Activated CD8-positive, alpha-beta memory T cell treated with anti-CD3 and anti-CD28 coated beads, Interleukin-2, amount 50 U/mL, for 48 hours (primary cell): ENCODE measurements at places on chromosomes 3 and 15.
A peak's percentile ranks its signal among the peaks of the same experiment; 100 is the strongest.

DNA sequence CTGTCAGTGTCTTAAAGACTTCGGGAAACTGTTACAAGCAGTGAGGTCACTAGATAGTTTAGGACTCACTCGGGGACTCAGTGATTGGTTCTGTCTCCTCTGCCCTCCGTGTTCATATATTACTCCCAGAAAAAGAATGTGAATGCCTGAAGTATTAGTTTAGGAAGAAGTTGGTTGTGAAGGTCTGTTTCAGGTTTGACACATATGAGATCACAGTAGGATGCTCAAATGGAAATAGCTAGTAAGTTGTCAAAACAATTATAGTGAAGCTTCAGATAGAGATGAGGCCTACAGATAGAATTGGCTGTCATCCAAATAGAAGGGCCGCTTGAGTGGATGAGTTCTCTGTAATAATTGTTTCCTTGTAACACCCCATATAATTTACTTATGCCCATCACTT, 172.6 kb downstream of the PLCL2 start:
- no peak for DNase-seq

DNA sequence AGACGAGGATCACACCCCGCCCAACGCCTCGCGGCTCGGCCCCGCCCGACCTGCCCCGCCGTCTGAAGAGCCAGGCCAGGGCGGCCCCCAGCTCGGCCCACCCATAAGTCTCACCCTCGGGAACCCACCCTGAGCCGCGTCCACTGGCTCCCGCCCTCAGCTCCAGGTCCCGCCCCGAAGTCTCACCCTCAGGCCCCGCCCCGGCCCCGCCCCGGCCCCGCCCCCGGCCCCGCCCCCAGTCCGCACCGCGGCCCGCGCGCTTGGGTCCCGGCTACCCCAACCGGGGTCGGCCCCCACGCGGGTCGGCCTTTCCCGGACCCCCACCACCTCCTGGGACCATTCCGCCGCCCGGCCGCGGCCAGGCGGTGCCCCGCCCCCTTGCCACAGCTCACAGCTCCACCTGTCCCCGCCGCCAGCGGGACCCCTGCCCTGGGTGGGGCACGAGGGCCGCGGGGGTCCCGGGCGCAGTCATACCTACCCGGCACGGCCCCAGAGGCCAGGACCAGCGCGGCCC, 489 bp downstream of the CSPG5 start:
- peak; percentile 75 for DNase-seq

GRCh38 chr3:42898896-42899675, 6.9 kb upstream of the ZNF662 start:
- no peak for DNase-seq

DNA sequence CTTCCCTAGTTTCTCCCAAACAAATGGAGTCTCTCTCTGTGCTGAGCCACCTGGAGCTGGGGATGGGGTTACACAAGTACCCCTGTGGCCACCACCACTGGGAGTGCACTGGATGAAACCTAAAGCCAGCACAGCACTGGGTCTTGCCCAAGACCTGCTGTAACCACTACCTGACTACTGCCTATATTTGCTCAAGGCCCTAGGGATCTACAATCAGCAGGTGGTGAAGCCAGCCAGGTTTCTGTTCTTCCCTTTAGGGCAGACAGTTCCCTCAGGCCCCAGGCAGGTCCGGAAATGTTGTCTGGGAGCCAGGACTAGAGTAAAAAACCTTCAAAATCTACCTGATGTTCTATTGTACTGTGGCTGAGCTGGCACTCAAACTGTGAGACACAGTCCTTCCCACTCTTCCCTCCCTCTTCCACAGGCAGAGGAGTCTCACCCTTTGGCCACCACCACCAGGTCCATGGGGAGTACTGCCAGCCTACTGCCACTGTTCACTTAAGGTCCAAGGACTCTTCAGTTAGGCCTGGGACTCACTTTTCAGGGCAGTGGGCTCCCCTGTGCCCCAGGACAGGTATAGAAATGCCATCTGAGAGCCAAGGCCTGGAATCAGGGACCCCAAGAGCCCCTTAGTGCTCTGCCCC, 23.8 kb downstream of the C3orf20 start:
- DNase-seq = no peak

GRCh38 chr15:84874981-84875699, 9.3 kb upstream of the SLC28A1 start:
- DNase-seq = no peak

GRCh38 chr3:11764931-11765363, 81.7 kb downstream of the TAMM41 start:
- DNase-seq = peak; percentile 64

DNA sequence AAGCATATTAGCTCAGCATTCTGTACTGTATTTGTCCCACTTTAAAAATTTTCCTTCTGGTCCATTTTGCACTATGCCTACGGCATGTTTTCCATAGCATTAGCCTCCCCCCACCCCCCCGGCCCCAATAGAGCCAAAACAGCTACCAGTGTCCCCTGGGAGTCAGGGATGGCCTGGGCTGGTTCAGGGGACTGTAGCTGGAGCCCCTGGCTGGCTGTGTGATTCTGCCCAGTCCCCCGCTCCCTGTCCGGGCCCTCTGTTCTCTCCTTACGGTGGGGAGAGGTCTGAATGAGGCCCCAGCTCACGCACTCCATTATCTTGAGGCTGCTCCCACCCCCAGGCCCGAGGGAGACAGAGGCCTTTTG, 70.1 kb downstream of the KLF15 start:
- DNase-seq = peak; percentile 44

GRCh38 chr3:158685159-158685558, 12.7 kb upstream of the LXN start:
- no peak for DNase-seq

GRCh38 chr15:55267401-55268175, 22.0 kb downstream of the RAB27A start:
- DNase-seq = peak; percentile 81

- no peak for DNase-seq
Observed at GRCh38 chr3:131036200-131036816, 9.6 kb downstream of the NEK11 start.

DNA sequence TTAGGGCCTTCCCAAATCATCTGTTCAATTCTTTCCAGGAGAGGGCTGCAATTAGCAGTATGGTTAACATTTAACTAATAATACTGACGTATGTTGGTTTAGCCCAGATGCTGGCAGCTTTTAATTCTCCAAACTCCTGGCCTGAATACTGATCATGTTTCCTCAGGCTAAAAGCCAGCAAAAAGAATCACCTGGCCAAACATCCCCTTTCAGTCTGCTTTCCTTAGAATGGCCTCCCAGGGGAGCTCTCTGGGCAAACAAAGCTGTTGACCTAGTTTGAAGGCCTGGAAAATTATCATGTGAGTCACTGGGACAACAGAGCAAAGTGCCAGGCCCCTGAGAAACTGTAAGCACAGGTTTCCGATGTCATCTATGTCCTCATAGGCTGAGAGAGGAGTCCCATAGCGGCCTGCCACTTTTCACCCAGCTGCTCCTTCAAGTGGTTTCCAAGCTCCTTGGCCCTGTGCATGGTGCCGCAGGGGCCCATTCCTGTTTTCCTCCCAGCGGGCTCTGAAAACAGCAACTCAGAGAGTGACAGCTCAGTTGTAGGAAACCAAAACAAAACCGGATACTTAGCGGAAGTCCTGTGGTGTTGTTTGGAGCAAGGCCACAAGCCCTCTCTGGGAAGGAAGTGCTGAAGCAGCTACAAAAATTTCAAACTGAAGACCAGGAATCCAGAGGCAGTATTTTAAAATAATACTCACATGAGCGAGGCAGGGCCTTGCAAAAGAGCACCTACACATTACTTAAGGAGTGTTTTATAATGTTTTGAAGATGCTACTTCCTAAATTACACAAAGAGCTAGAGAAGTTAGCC, 36.5 kb upstream of the RAB11A start:
- DNase-seq = peak; percentile 74

DNA sequence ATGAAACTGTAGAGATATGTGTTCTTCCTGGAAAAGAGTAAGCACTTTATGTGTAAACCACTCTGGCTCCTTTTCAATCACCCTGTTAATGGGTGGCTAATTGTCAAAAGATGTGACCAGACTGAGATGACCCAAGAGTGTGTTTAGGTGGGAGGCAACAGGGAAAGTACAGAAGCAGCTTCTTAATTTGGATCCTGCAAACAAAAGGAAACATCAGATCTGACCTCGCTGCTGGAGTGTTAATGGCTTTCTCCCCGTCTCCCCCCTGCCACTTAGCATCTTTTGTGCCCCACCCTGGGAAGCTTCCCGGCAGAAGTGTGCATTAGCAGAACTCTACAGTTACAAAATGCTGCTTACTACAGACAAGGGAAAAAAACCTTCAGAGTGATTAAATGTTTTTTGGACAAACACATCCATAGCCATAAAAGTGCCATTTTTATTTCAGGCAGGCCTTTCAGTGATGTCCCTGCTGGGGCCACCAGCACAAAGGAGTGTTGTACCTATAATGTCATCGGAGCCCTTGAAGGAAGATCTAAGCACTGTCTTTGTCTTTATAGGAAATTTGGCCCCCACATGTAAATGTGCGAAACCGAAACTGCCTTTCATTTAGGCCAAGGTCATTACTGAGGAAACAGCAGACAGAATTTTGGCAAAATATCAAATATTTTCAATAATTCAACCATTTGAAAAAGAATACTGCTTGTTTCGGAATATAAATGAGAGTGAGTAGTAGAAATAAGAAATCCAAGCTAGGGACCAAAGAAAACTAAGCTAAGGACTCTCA, 311.0 kb downstream of the WDR72 start:
- DNase-seq = no peak

DNA sequence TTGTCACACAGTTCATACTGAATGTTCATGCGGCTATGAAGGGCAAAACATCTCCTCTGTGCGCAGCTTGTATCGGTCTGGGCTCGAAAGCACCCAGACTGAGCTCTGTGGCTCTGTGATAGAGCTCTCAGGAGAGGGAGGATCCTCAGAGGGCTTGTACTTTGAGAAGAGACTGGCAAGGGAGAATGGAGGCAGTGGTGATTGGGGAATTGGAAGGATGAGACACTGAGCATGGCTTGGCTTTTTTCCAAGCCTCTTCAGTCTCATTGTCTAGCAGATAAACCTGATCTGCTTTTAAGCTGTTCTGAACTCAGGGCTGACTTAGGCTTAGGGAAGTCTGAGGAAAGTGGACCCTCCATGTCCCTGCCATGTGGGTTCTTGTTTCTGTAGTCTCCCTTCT, 43.0 kb downstream of the RAD54L2 start:
- DNase-seq = no peak

GRCh38 chr15:40988156-40988555, 34.9 kb downstream of the CHAC1 start:
- DNase-seq = no peak

DNA sequence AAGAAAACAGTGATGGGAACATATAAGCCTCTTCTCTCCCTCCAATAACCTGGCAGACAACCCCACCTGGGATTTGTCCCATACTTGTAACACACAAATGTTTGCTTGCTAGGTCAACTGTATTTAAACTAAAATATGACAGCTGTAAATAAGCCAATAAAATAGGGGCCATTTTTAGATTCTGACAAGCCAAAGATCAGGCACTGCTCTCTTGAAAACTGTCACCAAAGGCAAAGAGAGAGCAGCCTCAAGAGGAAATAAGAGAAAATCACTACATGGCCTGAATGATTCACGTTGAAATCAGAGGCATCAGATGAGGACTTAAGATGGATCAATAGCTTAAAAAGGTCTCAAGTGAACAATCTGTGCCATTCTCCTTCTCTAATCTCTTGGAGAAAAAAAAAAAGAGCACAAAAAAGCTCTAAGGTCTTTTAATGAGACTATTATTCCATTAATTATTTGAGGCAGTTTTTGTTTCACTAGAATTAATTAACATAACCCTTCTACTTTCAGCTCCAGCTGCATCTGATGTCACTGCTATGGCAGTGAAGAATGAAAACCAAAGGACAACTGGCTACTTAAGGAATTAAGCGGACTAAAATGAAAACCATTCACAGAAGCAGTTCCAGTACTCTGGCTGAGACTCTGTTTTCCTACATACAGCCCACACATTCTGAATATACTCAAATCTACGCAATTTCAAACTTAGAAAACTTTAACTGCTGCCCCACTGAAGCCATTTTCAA, 19.0 kb downstream of the MYO5A start:
- DNase-seq = no peak

DNA sequence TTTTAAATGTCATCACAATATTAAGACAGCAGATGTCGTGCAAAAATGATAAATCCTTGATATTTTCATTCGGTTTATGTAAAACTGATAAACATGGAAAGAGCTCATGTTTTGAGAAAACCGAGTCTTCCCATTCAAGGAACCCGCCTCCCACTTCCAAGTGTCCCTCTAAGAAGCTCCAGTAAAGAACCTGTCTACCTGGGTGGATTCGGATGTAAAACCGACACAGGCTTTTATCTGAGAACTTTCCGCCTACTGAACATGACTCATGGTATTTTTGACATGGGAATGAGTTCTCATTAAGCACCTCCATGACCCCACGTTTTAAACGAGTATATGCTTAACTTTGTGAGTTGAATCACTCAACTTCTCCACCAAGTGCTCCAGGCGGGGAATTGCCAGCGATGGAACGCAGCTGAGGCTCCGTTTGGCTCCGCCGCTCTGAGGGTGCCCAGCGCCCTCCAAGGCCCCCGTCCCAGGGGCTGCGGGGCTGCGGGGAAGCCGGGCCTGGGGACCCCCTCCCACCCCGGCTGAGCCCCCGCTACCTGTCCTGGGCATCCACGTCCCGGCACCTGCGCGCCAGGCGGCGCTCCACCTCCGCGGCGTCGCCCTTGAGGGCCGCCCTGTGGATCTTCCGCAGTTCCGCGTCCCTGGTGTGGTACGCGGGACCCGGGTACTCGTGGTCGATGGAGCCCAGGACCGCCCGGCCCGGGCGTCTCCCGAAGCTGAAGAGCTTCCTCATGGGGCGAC, 119.9 kb downstream of the LMLN start:
- no peak for DNase-seq

DNA sequence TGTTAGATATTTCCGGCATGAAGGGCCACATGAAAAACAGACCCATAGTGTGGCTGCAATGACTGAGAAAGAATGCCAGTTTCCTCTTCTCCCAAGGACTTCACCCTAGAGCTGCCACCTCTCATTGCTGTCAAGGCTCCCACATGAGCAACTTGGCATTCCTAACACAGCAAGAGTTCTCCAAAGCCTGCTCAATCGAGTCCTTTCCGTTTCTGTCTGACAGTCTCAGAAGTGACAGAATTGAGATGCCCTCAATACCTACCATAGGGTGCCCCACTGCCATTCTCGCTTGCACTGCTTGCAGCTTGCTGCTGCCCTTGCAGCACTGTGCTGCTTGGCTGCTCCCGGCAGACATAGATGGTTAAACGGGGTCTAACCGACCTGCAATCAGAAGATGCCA, 44.3 kb downstream of the UBP1 start:
- DNase-seq = no peak

DNA sequence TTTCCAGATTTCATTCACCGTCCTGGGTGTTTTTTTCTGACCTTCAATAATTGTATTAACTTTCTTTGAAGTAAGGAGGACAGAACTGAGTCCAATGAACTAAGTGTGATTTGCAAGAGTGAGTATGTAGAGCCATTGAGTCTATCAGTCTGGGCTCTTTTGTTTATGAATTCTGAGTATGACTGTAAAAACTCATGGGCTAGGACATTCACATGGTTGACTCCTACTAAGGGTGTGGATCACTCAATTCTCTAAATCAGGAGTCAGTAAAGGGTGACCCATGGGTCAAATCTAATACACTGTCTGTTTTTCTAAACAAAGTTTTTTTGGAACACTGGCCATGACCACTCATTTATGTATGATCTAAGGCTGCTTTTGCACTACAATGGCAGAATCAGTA, 269.0 kb downstream of the ZNF385D start:
- no peak for DNase-seq

- peak; percentile 93 for DNase-seq
Observed at GRCh38 chr15:72230197-72231065, 559 bp downstream of the PKM start.
